Calu3 (cell line): ENCODE measurements at places on chromosomes 7 and 10.

DNA sequence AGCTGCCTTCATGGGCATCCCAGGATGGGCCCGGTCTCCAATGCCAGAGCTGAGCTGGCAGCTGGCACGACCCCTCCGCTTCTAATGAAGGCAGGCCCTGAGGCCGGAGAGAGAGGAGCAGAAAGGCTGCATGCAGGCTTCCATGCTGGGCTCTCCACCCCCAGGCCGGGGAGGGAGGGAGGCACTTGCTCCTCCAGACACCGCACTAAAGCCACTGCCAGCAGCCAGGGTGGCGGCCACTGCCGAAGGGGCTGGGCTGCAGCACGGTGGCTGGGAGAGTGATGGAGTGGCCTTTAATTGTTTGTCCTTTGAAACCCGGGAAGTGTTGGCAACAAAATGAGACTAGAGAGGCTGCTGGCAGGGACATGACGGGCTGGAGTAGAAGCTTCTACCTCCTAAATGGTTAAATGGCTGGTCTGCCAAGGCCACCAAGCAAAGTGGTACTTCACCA lies 236.5 kb downstream of the SKAP2 start:
- DNase-seq, result no peak

- no peak for DNase-seq
Measured at GRCh38 chr7:80259-81067, 111.9 kb upstream of the FAM20C start.

DNA sequence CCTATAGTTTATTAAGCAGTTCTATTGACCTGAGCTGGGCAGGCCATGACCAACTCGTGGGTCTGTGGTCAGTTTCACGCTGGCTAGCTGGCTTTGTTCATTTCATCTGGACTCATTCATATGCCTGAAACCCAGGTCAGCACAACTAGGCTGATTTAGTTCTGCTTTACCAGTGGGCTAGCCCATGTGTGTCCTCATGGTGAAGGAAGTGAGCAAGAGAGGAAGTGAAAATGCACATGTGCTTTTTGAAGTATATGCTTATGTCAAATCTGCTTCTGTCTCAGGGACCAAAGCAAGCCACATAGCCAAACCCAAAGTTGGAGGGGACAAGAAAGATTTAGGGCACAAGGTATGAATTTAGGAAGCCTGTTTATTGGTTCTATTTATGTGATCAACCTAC lies 154.5 kb downstream of the RNF133 start:
- DNase-seq, result no peak

- no peak for DNase-seq
Measured at GRCh38 chr7:19405541-19405940, 260.3 kb upstream of the FERD3L start.

- no peak for DNase-seq
Measured at GRCh38 chr10:71202314-71202713, 10.1 kb upstream of the UNC5B start.

DNA sequence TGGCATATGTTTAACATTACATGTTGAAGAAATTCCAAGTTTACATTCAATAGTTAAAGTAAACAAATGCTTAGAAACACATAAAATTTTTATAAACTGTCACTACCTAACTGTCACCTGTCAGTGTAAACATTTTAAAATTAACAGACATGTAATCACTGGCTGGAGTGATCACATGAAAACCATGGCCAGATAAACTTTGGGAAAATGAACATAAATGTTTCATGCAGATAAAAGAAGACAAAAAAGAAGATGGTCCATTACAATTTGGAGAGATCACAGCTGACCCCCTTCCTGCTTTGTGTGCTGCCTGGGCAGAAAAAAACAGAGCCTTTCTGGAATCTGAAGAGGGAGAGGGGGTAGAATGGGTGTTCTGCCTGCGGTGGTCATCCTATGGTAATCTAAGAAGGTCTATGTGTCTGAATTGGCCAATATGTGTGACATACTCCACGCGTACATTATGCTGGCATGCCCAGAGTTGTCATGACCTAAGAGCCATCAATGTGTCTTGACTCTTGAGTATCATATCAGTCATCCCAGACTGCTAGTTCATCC lies 57.5 kb upstream of the MEOX2 start:
- DNase-seq, result no peak

- no peak for DNase-seq
Measured at GRCh38 chr7:19728716-19729115, 19.9 kb upstream of the POLR1F start.

GRCh38 chr7:34457329-34457728 lies 200.7 kb upstream of the NPSR1 start:
- DNase-seq, result no peak

DNA sequence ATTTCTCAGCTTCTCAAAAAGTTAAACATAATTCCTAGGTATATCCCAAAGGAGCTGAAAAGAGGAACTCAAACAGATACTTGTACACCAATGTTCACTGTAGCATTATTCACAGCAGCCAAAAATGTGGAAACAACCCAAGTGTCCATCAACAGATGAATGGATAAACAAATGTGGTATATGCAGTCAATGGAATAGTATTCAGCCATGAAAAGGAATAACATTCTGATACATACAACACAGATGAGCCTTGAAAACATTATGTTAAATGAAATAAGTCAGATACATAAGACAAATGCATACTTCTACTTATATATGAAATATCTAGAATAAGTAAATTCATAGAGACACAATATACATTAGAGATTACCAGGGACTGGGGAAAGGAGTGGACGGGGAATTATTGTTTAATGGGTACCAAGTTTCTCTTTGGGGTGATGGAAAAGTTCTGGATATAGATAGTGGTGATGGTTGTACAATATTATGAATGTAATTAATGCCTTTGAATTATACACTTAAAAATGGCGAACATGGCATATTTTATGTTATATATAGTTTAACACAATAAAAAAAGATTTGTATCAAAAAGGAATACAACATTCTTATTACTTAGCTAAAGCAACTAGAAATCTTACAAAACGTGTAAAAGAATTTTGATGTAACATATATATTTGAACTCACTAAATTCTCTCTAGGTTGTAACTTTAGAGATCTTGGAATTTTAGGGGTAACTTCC lies 15.0 kb downstream of the PEX1 start:
- DNase-seq, result no peak

DNA sequence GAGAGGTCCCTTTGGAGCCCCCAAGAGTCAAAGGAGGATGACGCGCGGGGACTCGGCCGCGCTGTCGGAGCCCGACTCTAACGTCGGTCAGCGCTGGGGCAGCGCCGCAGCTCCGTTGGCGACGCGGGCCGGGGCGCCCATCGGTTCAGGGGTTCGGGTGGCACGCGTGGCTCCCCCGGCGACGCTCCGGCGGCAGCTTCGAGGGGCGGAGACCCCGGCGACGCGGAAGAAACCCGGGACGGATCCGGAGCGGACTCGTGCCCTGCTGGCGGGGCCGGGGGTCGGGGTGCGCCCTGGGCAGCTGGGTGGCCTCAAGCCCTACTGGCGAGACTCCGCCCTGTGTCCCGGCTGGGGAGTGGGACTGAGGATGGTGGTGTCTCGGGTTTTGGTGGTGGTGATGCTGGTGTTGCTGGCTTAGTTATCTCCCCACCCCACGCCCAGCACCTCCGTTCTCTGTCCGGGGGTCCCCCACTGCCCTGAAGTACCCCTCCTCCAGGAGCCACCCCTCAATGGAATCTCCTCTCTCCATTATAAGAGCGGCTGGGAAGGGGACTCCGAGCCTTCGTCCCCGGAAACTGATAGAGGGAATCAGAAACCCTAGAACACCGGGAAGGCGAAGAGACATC lies at the start of gene NAT16:
NAT16 (minus strand) TSS at position 164 of the 626 bp plus-strand sequence. CDS start 5,486 bp downstream, outside the sequence.
- no peak for DNase-seq

- no peak for DNase-seq
Measured at GRCh38 chr7:38525857-38526256, 105.3 kb downstream of the AMPH start.

- no peak for DNase-seq
Measured at GRCh38 chr7:51774178-51774577, 457.6 kb upstream of the COBL start.

GRCh38 chr7:100744605-100745004 lies 11.2 kb downstream of the ZAN start:
- DNase-seq, result no peak

DNA sequence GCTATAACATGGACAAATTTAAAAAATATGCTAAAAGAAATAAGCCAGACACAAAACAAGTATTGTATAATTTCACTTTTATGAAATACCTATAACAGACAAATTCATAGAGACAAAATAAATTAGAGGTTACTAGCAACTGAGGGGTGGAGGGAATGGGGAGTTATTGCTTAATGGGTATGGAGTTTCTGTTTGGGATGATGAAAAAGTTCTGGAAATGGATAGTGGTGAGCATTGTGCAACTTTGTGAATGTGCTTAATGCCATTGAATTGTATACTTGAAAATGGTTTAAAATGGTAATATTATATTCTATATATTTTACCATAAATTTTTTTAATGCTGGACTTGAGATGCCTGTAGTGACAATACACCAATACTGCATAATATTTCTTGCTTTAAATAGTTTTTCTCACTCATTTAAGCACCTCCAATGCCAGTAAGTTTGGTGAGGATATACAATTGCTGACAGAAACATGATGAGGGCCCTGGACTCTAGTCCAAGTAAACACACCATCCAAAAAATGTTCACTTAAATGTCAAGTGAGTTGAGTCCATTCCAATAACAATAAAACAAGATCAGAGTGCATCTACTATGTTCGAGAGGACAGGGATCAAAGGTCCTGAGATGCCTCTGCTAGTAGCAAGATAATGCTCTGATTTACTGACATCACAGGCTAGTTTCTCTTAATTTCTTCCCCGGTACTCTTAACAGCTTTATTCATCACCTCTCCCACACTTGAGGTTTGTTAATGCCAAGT lies 71.9 kb downstream of the NT5C2 start:
- no peak for DNase-seq

DNA sequence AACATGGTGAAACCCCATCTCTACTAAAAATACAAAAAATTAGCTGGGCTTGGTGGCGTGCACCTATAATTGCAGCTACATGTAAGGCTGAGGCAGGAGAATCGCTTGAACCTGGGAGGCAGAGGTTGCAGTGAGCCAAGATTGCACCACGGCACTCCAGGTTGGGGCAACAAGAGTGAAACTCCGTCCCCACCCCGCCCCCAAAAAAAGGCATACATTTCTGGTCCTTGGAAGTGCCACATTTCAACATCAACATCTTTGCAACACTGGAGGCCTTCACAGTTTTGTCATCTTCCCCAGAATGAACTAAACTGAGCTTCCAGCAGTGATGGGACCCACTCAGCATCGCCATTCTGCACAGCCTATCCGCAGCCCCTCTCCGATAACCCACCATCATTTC lies 36.6 kb downstream of the FAM53B start:
- DNase-seq, result no peak

GRCh38 chr7:16089801-16090200 lies 331.5 kb downstream of the CRPPA start:
- DNase-seq, result no peak

DNA sequence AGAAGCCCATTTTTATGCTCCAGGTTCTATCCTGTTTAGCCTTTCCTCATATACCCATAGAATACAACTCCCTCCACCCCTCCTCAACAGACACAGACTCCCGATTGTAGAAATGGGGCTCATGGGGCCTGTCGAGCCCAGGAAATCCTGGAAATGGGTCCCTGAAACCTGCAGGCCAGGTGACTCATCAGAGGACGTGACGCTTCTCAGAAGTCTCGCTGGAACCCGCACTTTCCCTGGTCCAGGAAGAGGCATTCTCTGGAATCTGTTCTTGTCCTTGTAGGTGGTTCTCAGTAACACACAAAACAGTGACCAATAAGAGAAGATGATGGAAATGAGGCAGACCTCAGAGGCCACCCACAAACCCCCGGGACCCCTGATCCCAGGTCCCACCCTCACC lies 244.8 kb upstream of the PPP2R2D start:
- DNase-seq, result no peak

DNA sequence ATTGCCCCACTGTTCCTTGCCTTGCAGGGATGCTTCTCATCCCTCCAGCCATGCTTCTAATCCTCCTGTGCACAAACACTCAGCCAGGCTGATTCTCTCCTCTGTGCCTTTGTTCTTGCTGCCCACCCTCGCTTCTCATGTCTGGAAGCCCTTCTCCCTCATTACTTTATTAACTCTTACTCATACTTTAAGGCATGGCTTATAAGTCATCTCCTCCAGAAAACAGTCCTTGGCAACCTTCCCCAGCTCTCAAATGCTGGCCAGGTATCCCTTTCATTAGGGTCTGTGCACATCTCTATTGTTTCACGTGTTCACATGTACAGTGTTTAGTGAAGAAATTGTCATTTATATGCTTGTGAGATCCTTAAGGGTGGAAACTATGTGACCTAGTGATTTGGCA lies 62.9 kb downstream of the ITGB8 start:
- no peak for DNase-seq

GRCh38 chr10:88073682-88074081 lies 210.3 kb downstream of the PTEN start:
- no peak for DNase-seq

DNA sequence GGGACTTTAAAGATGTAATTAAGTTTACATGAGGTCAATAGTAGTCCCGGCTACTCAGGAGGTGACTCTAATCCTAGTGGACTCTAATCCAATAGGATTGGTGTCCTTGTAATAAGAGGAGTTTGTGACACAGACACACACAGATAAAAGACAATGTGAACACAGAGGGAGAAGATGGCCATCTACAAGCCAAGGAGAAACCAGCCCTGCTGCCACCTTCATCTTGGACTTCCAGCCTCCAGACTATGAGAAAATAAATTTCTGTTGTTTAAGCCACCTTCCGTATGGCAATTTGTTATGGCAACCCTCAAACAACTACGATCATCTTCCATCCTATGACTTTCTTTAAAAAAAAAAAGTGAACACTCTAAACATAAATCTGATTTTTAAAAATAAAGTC lies 116.3 kb downstream of the ALOX5 start:
- DNase-seq, result no peak

GRCh38 chr10:124647421-124648130 lies 96.6 kb downstream of the FAM53B start:
- peak; percentile 21 for DNase-seq

DNA sequence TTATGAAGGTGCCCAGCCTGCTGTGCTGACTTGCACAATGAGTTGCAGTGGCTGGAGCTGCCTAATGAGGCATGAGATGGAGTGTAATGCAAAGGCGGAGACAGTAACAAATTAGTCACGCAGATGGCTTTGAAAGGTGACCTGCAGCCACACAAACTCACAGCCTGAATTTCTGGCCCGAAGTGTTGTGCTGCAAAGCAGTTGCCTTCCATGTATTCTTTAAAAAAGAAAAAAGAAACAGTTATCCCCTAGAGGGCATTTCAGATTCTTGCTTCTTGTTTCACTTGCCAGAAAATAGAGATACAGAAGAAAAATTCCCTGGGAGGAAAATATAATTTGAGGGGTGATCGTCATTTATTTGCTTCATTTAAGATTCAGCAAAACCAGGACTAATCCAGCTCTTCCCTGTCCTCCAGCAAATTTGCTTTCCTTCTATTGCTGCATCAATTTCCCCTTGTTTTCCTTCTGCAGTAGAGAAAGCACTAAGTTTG lies 239.9 kb downstream of the ADRA2A start:
- no peak for DNase-seq

- no peak for DNase-seq
Measured at GRCh38 chr7:41709621-41710020, 6.7 kb upstream of the INHBA start.

GRCh38 chr10:36117890-36118289 lies 475.8 kb upstream of the FZD8 start:
- no peak for DNase-seq
